ENCODE measurements at places on chromosomes 13 and 19.

DNA sequence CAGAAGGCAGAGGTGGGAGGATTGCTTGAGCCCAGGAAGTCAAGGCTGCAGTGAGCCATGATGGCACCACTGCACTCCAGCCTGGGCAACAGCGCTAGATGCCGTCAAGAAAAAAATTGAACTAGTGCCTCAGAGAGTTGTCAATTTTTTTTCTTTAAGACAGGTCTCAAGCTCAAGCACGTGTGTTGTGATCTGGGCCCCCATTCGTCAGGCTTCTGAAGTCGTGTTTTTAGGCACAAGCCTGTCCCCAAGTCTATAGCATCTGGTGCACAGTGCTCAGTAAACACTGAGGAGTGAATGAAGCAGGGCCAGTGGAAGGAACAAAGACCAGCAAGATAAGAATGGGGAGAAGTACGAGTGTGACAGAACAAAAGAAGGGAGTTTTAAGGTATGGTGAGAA, 23.7 kb upstream of the LAMP1 start:
- no peak for DNase-seq

DNA sequence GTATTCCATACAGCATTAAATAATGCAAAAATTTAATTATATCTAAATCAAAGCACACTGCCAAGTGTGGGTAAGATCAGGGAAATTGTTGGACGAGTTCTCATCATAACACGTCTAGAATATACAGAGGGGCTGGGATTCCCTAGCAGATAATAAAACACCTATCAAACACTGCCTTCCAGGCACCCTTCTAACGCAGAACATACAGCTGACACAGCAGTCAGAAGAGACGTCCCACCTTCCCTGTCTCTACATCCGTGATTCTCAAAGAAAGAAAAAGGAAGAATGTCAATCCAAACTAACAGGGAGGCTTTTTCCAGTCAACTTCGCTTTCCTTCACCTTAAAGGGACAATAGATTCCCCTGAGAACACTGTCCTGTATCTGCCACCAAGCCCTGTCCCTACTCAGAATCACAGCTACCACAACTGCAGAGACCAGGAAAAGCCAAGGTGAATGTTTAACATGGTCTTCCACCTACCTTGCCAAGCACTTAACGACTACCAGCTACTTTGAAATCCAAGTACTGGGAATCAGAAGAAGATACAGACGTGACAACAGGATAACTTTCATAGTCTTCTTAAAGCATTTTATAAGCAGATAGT, 38.5 kb downstream of the TBC1D4 start:
- DNase-seq = no peak

DNA sequence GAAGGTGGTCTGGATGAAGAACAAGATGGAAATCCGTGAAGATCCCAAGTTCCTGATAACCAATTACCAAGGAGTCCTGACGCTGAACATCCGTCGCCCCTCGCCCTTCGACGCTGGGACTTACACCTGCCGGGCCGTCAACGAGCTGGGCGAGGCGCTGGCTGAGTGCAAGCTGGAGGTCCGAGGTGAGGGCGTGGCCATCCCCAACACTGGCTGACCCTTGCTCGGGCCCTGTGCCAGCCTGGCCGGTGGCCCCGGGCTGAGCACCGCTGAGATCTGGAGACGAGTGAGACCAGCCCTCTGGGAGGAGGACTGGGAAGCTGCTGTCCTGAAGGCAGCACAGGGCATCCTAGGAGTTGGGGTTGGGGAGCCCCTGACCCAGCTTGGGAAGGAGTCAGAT, 12.0 kb upstream of the EMC10 start:
- no peak for DNase-seq

- DNase-seq = no peak
These were observed 5.4 kb upstream of the EPN1 start for GRCh38 chr19:55669418-55670279.

DNA sequence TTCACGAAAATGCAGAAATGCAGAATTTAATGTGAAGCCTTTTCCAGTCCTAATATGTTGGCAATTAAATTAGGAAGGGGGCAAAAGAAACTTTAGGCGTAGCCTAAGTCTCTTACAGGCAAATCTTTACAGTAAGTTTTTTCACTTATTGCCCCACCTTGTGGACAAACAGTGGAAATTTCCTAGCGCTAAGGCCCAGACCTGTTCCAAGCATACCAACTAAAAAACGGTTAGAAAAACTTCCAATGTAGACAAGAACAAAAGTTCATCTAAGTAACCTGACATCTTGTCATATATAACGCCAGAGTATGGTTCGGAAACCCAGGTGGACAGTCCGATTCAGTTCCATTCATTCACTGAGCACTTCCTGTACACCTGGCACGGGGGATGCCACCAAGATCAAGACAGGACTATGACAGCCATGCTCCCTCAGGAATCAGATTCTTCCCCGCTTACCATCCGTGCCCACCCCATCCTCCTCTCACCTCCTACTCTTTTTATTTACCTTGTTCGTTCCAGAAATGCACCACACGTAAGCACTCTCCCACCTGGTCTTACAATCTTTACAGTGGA, 4.9 kb downstream of the ZAR1L start:
- DNase-seq = no peak

GRCh38 chr19:36939153-36939552, 23.0 kb downstream of the ZNF568 start:
- no peak for DNase-seq

DNA sequence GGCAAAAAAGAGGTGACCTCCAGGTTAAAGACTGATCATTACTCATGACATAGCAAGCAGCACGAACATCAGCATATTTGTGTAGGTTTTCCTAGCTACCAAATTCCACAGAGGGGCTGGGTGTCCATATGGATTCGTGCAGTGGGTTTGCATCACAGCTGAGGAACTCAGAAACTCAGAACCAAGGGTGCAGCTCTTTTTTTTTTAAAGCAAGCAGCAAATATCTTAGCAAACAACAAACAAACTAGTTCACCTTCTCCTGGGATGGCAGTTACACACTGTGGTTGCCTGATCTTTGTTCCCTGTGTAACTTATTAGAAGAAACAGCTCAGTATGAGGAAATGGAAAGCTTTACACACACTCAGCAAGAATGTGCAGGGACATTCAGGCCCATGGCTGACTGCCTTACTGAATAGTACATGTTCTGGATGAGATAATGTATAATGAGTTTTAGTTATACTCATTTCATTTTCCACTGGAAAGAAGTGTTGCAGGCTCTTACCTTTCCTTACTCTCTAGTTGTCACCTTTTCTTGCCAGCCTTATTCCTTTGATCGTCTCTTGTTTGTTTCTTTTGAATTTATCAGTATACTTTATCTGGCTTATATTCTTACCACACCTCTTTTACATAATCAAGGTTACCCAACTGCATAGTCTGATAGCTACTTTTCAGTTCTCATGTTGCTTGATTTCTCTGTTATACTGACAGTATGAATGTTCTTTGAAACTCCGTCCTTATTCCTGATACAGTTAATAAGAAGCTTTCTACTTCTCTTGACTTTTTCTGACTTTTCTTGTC, 4.3 kb downstream of the NDFIP2 start:
- no peak for DNase-seq

GRCh38 chr13:77360032-77360685, 33.3 kb upstream of the MYCBP2 start:
- DNase-seq = no peak

GRCh38 chr19:29873024-29873800, 61.4 kb downstream of the CCNE1 start:
- peak; percentile 77 for DNase-seq

GRCh38 chr13:72204291-72204690, 337.3 kb upstream of the DACH1 start:
- DNase-seq = no peak

DNA sequence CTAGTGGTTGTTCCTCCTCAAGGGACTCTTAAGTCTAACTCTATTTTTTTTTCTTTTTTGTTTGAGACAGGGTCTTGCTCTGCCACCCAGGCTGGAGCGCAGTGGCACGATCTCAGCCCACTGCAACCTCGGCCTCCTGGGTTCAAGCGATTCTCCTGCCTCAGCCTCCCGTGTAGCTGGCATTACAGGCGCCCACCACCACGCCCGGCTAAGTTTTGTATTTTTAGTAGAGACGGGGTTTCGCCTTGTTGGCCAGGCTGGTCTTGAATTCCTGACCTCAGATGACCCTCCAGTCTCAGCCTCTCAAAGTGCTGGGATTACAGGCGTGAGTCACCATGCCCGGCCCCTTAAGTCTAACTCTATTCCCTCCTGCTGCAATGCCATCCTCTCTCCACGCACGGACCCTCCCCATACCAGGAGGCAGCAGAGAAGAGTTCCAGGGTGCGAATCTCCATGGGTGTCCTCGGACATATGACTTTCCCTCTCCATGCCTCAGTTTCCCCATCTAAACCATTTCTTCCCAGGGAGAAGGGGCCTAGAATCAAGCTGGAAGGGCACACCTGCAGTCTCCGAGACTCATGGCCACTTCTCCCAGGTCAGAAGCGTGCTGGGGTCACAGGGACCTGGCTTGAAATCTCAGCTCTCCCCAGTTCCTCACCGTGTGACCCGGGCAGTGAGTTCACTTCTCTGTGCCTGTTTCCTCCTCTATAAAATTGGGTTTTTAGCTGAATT, 6.0 kb upstream of the BCL3 start:
- DNase-seq = no peak

DNA sequence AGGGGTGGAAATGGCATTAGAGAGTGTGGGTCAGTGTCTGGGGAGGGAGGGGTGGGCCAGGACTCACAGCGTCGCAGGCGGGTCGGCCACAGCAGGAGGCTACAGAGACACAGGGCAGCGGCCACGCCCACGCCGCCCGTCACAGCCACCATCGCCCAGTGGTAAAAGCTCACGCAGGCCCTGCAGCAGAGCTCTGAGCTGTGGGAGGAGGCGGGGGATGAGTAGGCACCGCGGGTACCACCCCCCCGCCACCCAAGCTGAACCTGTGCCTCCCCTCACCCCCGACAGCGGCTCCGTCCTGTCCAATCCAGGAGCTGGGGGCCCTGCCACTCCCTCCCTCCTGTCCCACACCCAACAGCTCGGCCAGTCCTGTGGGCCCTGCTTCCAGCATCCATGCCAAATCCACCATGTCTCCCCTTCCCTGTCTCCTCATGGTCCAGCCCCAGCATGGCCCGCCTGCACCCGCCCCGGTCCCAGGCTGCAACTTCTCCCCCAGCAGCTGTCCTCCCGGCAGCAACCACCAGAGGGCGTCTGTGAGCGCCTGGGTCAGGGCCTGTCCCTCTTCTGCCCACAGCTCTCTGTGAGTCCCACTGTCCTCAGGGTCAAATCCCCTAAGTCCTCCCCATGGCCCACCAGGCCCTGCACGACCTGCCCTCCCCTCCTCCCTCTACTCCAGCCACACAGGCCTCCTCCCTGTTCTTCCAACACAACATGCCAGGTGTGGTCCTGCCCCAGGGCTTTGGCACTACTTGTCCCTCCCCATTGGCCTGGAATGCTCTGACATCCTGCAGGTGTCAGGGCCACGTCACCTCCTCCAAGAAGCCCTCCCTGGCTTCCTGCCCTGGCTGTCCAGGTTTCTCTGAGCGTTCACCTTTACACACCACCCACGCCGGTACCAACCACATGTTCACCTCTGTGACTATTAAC, 6.0 kb downstream of the TEKTIP1 start:
- DNase-seq = peak; percentile 62

DNA sequence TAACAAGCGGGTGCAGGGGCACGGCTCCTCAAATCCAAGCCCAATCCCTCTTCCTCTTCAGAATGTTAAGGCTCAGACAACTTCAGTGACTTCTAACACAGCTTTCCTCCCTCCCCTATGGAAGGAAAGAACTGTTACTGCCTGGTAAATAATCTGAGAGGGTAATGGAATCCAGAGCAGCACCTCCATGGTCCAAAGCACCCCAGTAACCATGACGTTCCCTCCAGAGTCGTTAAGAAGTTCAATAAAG, 969 bp downstream of the AKT2 start:
- DNase-seq = no peak

GRCh38 chr13:41286370-41286769, 23.0 kb upstream of the MTRF1 start:
- peak; percentile 59 for DNase-seq

GRCh38 chr13:43229506-43229905, 206.1 kb downstream of the DNAJC15 start:
- no peak for DNase-seq

DNA sequence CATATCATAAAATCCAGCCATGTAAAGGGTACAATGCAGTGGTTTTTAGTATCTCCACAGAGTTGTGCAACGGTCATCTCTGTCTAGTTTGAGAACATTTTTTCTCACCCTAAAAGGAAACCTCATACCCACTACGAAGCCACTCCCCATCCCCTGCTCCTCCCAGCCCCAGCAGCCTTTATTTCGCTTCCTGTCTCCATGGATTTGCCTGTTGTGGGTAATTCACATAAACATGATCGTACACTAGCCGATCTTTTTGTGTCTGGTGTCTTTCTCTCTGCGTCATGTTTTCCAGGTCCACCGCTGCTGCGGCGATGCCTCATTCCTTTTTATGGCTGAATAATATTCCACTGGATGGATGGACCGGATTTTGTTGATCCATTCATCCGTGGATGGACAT, 28.6 kb downstream of the BICRA start:
- DNase-seq = no peak

GRCh38 chr13:105806628-105806920, 728.9 kb downstream of the EFNB2 start:
- DNase-seq = no peak

- peak; percentile 70 for DNase-seq
These were observed at the start of gene GIPR for GRCh38 chr19:45667620-45668341. TSS of gene GIPR (plus strand) at chr19:45668221. CDS start at chr19:45669521, 1,300 bp downstream.

DNA sequence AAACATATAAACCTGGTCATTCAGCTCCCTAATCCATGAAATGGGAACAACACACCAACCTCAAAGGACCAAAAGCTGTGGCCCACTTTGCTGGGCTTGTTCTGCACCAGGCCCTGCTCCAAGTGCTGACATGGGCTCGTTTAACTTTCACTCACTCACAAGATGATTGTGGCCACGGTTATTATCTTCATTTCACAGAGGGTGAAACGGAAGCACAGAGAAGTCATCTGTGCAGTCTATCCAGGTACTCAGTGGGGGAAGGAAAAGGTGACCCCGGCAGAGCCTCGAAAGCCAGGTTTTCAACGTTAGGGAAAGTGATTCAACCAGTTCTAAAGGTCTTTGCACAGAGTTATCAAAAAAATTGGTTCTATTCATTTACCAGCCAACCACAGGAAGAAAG, 68.0 kb downstream of the CRYL1 start:
- no peak for DNase-seq

GRCh38 chr19:33627962-33628839, 6.4 kb downstream of the CHST8 start:
- DNase-seq = no peak

- DNase-seq = no peak
These were observed 389.9 kb downstream of the RFC3 start for GRCh38 chr13:34207872-34208271.

DNA sequence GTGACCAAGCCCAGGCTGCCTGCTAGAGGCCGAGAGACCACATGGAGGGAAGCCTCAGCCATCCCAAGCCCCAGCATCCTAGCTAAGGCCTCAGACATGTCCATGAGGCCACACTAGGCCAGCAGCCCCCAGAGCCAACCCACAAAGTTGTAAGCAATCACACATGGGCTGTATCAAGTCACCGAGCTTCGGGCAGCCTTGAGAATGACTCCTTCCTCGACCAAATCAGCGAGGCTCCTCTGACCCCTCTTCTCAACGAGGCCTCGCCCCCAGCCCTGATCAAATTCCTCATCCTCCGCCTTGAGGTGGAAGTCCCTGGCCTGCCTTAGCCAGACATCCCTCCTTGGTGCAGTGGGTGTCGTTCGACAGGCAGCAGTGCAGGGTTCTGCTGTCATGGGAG, 1.9 kb upstream of the SPACA7 start:
- no peak for DNase-seq

- no peak for DNase-seq
These were observed 1.9 kb downstream of the HOMER3 start for GRCh38 chr19:18939163-18939562.
